ENCODE measurements at places on chromosomes 13 and 19.

DNA sequence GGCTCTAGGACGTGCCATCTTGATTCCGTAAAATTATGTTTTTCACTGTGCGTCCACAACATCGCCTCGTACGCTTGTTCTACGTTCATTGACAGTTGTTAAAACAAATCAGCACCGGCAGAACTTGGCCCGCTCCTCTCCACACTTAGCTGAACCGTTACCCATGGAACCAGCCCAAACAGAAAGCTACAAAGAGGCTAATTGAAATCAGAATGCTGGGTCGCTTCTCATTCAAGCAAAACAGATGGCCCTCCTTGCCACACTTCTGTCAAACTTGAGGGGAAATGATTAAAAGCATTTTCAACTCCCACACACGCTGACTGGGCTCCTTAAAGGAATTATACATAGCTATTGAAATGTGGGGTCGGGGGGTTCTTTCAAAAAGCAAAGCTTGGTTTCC, 71.6 kb downstream of the TM9SF2 start:
- DNase-seq = no peak

DNA sequence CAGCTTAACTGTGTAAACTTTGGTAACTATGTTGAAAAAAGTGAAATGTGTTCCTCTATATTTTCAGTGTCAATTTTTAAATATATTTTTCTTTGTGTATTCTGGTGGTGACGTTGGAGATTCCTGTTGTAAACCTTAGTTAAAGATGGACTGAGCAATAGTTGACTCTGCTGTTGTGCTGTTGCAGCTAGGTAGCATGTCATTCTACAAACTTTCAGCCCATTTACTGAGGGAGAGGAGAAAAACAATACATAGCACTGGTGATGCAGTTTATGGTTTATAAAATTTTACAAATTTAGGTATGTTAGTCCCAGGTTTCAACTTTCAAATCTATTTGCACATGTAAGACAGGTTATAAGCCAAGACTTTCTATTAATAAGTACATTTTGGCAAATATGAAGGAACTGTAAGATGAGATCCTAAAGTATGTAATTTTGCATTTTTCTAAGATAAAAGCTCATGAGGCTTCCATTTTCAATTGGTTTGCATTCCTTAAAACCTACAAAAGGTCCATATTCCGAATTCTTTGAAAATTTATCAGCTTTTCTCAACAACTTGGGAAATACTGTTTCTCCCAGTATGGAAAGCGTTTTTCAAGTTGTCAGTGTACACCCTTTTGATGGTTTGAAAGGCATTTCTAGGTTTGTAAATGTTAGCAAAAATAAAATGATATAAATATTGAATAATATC, 1.5 kb downstream of the NDFIP2 start:
- DNase-seq = no peak

DNA sequence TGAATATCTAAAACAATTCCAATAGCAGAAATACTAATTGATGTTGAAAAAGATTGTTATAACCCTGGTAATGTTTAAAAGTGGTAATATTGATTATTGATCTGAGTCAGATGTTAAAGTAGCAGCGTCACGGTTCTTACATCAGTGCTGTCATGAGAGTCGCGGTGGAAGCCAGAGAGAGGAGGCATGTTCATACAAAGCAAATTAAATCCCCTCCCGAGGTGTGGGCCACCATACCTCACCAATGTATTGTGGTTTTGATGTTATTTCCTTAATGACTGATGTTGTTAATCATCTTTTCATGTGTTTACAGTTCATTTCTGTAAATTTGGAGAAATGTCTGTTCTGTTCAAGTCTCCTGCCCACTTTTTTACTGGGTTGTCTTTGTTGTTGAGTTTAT, 11.2 kb downstream of the ZNF317 start:
- no peak for DNase-seq

DNA sequence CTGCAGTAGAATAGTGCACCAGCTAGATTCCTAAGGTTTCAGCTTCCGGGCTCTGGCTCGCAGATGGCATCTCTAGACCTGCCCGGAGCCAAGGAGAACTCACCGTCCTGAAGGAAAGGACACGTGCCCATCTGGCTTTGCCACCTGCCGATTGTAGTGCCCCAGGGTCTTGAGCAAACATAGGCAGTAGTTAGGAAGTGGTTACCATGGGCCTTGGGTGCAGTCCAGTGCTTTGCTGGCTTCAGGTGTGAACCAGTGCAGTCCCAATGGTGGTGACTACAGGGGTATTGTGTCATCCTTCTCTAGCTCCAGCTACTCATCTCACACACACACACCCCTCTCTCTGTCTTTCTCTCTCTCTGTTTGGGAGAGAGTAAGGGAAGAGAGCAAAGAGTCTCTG, 61.4 kb upstream of the TEX29 start:
- DNase-seq = no peak

DNA sequence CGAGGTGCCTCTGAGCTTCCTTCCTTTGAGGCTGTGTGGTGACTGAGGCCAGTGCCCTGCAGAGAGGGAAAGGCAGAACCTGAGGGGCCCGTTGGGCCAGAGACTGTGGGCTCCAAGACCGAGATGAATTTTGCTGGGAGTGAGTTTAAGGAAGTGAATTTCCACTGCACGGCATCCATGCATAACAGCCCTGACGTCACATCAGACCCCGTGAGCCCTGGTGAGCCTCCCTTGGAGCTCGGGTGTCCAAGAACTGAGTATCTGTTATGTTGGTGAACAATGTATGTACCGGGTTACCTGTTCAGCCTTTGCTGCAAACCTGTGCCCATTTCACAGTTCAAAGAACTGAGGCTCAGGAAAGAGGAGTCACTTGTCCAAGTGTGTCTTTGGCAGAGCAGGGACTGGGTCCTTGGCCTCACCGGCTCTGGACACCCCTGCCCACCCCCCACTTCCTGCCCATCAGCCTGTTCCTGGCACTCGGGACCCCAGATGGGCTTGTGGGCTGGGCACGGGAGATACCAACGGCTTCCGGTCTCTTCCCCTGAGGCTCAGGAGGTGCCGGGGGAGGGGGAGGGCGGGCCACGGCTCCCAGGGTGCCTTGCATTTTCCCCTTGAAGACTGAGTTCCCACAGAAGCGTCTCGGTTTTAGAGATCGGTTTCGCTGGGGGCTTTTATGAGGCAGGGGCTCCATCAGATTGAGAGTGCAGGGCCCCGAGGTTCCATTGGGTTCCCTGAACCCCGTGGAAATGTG, 33.7 kb downstream of the NFILZ start:
- DNase-seq = no peak

DNA sequence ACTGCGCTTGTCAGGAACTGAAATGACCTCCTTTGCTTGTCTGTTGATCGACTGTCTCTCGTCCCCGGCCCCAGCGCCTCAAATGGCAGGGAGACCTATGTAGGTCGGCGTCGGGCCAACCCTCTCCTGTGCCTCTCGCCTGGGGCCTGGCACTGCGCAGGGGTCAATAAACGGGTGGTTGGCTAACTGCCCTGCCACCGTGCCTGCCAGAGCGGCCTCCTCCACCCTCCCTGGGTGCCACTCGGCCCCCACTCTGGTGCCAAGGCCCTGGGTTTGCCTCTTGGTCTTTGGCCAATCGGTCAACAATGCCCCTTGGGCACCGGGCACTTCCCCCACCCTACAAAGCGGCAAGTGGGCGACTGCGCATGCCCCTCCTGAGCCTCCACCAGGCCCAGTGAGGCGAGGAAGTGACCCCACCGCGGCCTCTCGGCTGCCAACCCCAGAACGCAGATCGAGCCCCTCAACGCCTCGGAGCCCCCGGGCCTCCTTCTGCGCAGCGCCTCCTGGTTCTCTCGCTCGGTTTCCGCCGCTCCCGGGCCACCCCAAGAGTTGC, 1.1 kb downstream of the KEAP1 start:
- DNase-seq = no peak

DNA sequence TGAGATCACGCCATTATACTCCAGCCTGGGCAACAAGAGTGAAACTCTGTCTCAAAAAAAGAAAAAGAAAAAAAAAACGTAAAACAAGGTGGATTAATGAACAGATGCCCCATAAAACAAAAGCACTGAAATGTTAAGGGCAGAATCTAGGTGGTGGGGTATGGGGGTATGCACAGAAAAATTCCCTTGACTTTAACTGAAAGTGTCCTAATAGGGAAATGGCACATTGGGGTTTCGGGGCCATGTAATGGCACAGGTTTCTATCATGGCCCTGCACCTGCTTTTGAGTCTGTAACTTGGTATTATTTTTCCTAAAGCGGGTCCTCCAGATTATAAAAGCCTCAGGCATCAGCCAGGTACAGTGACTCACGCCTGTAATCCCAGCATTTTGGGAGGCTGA, 16.2 kb downstream of the NOP53 start:
- DNase-seq = no peak

DNA sequence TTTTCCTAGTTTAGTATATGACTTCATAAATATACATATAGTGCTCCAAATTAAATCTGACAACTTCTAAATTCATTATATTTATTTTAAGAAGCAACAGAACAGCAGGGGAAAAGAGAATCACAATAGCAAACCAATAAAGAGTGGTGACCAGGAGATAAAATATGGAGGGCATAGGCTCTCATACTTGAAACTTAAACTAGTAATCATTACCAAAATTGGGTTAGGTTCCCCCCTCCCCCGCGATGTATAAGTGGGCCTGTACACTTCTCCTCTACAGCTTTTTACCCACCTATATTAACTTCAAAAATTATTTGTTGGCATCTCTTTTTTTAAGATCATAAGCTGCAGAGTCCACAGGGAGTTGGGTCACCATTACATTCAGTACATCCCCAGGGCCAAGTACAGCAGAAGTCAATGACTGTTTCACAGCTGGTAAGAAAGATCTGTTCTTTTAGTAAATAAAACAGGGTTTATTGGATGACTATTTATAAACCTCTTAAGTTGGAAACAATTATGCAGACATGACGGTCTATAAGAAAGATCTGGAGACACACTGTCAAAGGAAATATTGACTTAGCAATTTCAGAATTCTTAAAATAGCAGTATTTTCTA, 29.4 kb downstream of the KLF12 start:
- no peak for DNase-seq

GRCh38 chr13:64371461-64371860, 2858.7 kb downstream of the PCDH9 start:
- no peak for DNase-seq

DNA sequence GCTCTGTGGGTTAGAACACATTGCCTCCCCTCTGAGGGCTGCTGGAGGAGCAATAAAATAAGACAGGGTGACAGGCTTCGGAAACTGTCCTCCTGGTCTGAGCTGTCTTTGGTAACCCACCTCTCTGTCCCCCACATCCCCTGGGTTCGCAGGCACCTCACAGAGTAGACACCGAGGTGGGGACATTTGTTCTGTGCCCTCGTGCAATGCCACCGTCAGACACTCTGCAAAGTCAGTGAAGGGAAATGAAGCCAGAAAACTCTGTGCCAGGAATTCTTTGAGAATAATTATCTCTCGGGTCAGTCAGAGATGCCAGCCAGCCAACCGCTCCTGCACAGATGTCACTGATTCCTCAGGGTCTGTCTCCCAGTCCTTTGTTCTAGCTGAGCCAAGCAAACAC, 493.6 kb downstream of the FOXO1 start:
- no peak for DNase-seq

DNA sequence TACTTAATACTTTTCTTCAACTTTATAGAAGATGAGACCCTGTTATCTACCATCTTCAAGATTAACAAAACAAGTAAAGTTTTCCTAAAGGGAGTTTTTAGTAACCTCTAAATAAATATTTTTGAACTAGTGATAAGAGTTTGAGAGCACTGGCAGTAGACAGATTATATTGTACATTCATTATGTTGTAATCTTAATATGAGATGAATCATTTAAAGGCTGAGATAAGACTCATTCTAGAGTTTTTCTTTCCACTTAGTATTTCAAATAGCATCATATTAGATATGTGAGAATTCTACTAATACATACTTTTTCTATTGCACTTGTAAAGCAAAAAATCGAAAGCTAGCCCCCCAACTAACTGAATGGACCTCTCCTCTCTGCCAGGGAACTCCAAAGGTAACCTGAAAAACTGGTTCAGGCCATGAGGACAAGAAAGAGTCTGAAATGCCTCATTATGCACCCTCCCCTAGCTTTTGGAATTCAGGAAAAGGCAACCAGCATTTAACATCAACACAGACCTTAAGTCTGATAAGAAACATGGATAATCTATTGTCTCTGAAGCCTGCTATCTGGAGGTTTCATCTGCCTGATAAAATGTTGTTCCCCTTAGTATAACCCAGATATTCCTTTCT, 875.4 kb upstream of the SLC10A2 start:
- no peak for DNase-seq

DNA sequence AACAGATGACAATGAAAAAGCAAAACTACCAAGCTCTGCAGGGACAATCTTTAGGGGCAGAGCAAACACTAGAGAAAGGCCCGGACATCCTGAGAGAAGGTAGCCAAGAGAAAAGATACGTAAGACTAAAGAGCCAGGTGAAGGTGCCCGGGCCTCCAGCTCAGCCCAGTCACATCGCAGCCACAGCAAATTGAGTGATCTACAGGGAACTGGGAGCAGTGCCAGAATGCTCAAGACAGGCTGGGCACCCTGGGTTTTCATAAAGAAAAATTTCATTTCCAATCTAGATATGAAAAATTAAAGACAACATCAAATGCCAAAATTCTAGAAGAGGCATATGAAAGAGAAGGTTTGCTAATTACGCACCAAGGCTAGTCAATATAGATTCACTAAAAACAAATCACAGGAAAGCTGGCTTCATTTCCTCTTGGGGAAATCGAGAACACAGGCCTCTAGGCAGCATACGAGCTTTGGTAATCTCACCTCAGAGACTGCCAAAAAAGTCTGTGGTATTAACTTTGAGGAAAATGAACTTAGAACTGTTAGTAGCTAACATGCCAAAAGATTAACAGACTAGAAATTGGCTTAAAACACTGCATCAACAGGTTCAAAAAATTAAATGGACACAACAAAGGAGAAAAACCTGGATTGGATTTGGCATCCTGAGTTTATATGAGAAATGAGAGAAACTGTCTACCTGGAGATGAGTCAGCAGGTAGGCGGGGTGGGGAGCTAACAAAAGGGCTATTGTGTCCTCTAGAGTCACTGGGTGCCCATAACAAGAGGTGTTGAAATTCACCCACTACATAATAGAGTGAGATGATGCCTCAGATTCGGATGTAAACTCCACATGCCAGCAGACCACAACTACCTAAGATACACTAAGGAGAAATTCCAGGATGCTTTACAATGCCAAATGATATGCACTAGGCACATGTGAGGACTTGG, 6.6 kb downstream of the ANKRD10 start:
- DNase-seq = no peak

- no peak for DNase-seq
Observed at GRCh38 chr13:109152941-109153340, 523.5 kb downstream of the MYO16 start.

DNA sequence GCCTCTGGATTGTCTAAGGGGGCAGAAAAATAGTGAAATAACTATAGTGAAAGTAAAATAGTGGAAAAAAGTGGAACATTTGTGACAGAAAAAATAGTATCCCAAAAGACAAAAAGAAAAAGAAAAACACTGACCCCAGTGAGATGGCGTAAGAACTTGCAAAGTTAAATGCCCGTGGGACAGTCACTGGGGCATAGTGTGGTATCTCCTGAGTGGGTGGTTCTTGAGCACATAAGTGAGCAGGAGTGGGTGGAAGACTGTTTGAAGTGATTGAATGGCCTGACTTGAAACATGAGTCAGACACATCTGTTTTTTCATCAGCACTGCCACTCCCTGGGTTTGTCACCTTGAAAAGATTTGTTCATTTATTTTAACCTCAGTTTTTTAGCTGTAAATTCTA, 2.5 kb downstream of the ZNF430 start:
- no peak for DNase-seq
